H9 (cell line): ENCODE measurements at places on chromosomes 11 and 22. TPM values are rescaled to one million over a fixed set of nuclear protein-coding genes. Genes with fewer than 3 reads are reported as not detected.

DNA sequence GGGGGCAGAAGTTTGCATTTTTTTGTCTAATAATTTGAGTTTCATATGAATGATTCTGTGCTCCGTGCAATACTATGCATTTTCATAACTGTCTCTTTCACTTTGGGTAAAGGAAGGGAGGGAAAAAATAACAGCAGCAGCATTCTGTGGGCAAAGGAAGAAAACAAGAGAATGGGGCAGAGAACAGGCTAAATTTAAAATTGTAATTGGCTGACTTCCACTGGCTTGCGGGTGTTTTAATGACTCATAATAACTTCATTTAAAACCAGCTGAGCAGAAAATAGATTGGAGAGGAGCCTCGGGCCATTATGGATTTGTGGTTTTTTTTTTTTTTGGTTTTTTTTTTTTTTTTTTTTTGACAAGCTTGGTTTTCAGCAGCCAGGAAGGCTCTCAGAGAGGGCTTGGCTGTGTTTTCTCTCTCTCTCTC lies 107.4 kb downstream of the ZBTB16 start:
- DNase-seq = no peak

GRCh38 chr11:44463751-44464150 lies 101.7 kb upstream of the CD82 start:
- DNase-seq = no peak

- no peak for DNase-seq
Measured at GRCh38 chr11:75565916-75566762, 4.1 kb downstream of the SERPINH1 start.

GRCh38 chr11:36081274-36081945 lies 137.5 kb downstream of the LDLRAD3 start:
- no peak for DNase-seq

- DNase-seq = no peak
Measured at GRCh38 chr22:47045691-47046410, 283.4 kb downstream of the TBC1D22A start.

GRCh38 chr22:19287076-19287707 lies 4.3 kb downstream of the CLTCL1 start:
- DNase-seq = peak; percentile 44

Gene LRRC74B
- total RNA-seq = not detected in 2 replicates

DNA sequence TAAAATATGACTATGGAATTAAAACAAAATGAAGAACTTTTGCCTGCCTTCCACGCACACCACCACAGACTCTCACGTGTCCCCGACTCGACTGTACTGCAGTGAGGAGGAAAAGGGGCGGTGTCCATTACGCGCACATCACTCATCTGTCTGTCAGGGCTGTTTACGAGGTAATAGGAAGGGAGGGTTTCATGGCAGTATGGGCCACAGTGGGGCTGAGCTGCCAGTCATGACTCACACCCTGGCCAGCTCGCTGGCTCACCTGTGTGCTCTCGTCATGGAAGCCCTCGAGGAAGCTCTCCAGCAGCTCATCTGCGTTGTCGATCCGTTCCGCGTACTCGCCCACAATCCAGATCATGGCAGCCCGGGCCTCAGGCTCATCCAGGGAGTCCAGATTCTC lies 33.5 kb upstream of the RASL10A start:
- no peak for DNase-seq

DNA sequence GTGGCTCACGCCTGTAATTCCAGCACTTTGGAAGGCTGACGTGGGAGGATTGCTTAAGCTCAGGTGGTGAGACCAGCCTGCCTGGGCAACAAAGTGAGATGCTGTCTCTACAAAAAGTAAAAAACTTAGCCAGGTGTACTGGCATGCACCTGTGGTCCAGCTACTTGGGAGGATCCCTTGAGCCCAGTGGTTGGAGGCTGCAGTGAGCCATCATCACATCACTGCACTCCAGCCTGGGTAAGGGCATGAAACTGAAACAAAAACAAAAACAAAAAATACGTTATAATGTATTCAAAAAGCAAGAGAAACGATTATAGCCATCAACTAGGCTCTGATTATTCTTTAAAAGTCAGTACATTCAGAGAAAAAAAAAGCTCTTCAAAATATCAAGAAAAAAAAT lies 62.5 kb downstream of the TCF20 start:
- DNase-seq = no peak

- no peak for DNase-seq
Measured at GRCh38 chr22:22817468-22818201, 70.0 kb upstream of the IGLL5 start.

Gene RFPL3
- total RNA-seq = not detected in 2 replicates

DNA sequence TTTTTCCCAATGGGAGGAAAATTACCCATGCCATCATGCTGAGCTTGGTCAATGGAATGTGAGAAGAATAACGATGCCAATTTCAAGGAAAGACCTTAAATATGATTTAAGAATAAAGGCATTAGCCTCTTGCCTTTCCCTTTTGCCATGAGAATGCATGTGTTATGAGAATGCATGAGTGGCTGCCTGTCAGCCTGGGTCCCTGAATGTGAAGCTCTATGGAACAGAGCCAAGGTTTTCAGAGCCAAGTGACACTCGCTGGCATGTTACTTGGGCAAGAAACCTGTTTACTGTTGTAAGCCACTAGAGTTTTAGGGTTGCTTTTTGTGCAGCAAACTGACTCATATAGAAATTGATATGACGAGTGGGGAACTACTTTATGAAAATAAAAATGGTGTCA lies 75.7 kb downstream of the JRKL start:
- DNase-seq = no peak
